ENCODE measurements at places on chromosomes 6 and 20.

- no peak for DNase-seq
These were observed 174.1 kb upstream of the PTPRK start for GRCh38 chr6:128694303-128695009.

DNA sequence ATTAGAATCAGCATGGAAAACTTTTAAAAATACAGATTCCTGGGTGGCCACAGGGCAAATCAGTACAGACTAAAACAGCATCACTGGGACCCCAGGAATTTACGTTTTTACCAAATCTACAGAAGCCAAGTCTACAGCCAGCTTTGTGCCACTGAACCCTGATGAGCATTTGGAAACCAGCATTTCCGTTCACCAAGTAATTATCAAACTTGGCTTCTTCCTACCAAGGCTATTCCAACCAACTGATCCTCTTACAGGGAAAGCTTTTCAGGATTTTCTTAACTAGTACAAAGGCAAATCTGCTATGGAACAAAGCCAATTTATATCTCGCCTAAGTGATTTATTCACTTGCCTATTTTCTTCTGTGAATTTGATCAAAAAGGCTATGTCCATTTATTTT, 47.0 kb downstream of the PLAGL1 start:
- DNase-seq, result no peak

GRCh38 chr20:11178946-11179654, 505.3 kb upstream of the JAG1 start:
- no peak for DNase-seq

- no peak for DNase-seq
These were observed 5.5 kb upstream of the ABCC10 start for GRCh38 chr6:43421831-43422230.

- no peak for DNase-seq
These were observed 8.8 kb upstream of the CEP85L start for GRCh38 chr6:118660218-118660569.

DNA sequence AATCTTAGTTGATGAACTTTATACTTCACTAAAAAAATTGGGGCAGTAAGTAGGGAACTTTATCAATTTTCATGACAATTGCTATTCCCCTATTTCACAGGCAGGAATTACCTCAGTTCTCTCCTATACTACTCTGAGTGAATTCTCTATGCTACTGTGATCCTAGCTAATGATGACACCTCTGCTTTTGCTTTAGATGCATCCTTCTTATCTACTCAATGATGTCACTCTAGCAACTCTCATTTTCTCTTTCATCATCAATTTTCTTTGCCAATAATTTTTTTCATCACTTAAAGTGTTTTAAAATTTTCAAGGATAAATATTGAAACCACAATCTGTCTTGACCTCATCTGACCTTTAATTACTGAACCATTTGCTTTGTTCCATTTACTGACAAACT, 8.1 kb downstream of the DEFB114 start:
- DNase-seq, result no peak

- no peak for DNase-seq
These were observed 186.3 kb downstream of the EDN1 start for GRCh38 chr6:12476484-12476883.

DNA sequence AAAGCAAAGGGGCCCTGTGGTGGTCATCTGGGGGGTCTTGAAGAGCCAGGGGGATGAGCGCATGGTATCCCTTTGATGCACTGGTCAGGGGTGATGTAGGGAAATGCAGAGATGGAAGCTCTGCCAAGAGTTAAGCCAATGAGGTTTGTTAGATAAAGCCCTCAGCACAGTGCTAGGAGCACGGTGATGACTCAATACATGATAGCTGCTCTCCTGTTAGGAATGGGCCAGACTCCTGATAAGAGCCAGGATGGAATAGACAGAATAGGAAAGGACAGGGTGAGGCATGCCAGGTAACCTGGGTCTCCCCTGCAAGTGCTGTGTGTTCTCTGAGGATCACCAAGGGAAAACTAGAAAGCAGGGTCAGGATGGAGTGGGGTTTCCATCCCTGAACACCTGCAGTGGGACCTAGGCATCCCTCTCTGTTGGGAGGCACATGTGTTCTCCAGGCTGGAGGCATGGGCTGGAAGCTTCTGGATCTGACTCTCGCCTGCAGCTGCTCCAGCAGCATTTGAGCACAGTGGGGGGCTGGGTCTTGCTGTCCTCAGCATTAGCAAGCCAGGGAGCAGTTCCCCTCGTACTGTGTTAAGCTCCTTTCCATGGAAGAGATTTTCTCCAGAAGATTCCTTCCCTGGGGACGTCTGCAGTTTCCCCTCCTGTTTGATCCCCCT, 71.8 kb upstream of the TIAM2 start:
- no peak for DNase-seq

DNA sequence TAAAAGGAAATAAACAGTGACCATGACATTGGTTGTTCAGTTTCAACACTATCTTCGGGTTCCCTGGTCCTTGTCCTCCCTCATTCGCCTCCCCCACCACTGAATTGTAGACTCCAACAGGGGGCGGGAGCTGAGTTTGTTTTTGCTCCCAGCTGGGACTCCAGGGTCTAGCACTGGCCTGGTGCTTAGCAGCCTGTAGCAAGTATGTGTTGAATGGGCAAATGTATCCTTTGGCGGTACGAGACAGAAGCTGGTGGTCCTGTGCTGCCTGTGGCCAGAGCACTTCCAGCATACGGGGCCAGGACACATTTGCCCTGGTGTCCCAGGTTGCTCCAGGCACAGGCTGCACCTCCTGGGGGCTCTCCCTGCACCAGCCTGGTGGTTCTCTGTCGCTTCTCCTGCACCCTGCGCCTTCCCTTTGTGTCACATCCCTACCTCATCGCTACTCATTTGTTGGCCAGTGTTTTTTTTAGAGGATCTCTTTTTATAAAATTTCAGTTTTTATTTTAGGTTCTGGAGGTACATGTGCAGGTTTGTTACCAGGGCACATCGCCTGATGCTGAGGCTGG, 40.1 kb downstream of the PHACTR3 start:
- DNase-seq, result no peak

GRCh38 chr20:38194971-38195504, 30.0 kb upstream of the TGM2 start:
- no peak for DNase-seq

- DNase-seq, result no peak
These were observed 242.4 kb upstream of the STXBP5 start for GRCh38 chr6:146961831-146962230.

DNA sequence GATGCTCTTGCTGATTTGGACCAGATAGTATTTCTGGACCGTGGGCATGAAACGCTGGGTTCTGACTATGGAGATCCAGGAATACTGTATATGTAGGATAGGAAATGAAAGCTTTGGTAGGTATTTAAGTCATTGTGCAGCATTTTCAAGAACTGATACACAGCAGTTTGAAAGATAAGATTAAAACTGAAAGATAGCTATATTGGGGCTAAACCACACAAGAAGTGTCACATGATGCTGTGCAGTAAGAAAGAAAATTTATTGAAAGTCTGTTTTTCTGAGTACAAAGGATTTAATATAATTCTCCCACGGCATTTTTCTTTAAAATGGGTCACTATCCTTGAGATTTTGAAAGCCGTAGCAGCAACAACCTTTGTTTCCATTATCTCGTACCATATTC, 305 bp downstream of the IL17A start:
- DNase-seq, result no peak

- no peak for DNase-seq
These were observed 9.9 kb downstream of the SMOC2 start for GRCh38 chr6:168450917-168451316.

- no peak for DNase-seq
These were observed 66.5 kb upstream of the RNF146 start for GRCh38 chr6:127200114-127200513.

DNA sequence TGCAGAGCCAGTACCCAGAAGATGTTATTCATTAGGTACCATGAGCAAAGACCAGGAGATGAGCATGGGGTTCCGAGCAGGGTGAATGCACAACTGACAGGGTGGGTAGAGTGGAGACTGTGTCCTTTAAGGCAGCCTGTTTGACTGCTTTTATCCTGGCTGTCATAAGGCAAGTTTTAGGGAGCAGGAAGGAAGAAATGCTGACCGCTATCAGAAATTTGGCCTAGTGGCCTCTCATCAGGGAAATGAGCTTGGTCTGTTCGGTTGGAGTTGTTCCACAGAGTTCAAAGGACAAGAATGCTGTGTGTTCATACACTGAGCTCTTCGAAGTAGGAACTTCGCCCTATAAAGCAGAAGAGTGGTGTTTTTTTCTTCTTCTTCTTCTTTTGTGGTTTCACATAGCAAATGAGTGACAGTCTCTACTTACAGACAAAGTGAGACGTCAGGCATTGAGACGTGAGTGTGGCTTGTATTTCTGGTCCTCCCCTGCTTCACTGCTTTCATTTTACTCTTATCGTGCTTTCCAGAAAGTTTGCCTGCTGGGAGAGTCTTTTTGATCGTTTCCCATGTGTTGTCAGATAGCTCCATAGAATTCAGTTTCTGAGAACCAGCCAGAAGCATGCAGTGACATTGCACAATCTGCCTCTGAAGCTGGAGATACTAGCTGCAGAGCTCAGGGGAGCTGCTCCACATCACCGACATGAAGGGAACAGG, at the start of gene CASS4:
CASS4 (plus strand) TSS at position 502 of the 714 bp plus-strand sequence; CDS start at position 701, 199 bp downstream.
- peak; percentile 39 for DNase-seq

DNA sequence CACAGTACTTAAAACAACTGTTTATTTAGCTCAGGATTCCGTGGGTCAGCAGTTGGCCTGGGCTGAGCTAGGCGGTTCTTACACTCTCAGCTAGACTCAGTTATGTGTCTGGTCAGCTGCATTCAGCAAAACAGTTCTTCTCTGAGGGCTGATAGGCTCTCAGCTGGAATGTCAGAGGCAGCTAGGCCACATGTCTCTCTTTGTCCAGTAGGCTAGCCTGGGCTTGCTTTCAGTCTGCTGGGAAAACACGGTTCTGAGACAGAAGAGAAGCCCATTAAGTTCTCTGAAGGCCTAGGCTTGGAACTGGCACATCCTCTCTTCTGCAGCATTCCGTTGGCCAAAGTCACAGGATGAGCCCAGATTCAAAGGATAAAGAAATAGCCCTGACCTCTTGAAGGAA, 65.6 kb downstream of the TULP4 start:
- no peak for DNase-seq

DNA sequence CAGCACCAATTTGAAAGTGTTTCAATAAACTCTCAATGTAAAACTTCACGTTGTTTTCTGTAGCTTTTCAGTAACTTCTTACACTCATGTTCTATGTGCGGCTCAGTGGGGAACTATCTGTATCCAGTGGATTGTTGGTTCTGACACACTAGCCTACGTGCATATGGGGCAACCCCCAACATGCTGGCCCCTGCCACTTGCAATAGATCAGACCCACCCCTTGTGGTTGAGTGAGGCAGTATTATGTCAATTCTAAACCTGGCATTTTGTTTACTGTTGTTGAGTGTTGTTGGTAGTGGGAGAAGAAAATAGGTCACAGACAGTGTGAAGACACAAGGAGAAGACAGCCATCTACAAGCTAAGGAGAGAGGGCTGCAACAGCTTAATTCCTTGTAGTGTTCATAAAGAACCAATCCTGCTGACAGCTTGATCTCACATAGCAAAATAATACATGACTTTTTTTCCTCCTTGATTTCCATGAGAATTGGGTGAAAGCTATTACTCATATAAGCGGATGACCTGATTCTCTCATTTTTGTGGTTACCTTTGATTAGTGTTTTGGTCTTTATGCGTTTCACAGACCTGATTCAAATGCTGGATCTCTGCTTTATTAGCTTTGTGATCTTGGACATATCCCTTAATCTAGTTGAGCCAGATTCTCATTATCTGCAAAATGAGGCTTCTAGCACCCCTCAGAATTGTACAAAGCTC, 320.4 kb downstream of the LAMA2 start:
- no peak for DNase-seq

- DNase-seq, result peak; percentile 58
These were observed 5.1 kb downstream of the KCNS1 start for GRCh38 chr20:45095805-45096238.

- DNase-seq, result no peak
These were observed 31.2 kb upstream of the APCDD1L start for GRCh38 chr20:58546416-58546711.

- no peak for DNase-seq
These were observed 10.4 kb downstream of the NOX3 start for GRCh38 chr6:155444952-155445903.

DNA sequence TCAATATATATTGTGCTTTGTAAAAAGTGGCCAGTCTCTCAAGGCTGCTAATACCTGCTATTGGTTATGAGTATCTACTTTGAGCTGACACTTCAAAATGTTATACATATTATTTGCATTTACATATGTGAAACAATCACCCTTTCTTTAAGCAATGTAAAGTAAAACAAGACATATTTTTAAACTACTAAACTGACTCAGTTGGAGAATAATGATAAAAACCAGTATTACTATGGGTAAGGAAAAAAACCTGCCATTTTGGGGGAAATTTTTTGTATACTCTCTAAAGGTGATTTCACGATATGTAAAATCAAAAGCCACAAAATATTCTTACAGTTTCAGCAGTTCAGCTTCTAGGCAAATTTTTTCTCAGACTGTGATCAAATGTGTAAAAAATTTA, 232.3 kb downstream of the PRL start:
- no peak for DNase-seq

DNA sequence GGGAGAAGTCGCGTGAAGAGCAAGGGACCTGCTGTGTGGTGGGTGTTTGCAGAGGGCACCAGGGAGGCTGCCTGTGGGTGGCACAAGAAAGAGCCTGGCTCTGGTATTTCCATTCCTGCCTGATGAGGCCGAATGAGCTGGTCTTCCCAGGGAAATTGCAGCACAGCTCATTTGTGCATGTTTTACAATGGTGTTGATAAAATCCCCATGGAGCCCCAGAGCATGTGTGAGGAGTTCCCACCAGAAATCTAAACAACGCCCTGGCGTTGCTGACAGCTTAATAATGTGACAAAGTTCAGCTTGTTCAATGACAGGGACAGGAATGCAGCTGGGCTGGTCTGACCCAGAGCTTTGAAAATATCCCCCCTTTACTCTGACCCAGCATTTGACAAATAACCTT, 135.5 kb downstream of the CLIC5 start:
- peak; percentile 26 for DNase-seq

GRCh38 chr6:30357678-30358540, 13.0 kb downstream of the RPP21 start:
- DNase-seq, result peak; percentile 46

GRCh38 chr6:152167641-152168603, 360.4 kb downstream of the ESR1 start:
- no peak for DNase-seq

DNA sequence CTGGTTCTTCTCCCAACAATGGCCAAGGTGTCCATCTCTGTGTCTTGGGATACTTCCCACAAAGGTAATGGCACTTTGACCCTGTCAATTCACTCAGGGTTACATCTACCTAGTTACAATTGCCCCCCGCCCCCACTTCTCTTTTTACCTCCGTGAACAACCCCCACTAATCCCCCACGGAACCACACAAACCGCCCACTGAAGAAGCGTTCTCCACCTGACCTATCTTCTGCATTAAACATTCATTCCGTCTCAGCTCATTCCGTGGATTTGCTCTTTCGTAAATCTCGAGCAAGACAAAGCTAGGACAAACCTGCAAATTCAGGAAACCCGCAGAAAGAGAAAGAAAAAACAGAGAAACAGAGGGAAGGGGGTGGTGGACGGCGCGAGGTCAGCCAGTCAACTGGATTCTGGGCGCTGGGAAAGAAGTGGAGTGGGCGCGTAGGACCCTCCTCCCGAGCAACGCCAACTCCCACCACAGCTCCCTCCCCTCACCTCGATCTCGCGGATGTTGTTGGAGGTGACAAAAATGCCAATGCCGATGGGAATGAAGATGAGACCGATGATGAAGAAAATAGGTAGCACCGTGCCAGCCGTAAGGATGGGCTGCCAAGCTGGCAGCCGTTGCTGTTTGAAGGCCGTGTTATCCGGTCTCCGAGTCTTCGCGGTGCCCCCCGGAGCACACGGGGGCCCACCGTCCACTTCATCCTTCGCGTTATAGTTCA, 523 bp downstream of the TMEM30A start:
- DNase-seq, result no peak

Data from left cardiac atrium (tissue), 4 donors.